ENCODE measurements at places on chromosomes 12 and 14.

DNA sequence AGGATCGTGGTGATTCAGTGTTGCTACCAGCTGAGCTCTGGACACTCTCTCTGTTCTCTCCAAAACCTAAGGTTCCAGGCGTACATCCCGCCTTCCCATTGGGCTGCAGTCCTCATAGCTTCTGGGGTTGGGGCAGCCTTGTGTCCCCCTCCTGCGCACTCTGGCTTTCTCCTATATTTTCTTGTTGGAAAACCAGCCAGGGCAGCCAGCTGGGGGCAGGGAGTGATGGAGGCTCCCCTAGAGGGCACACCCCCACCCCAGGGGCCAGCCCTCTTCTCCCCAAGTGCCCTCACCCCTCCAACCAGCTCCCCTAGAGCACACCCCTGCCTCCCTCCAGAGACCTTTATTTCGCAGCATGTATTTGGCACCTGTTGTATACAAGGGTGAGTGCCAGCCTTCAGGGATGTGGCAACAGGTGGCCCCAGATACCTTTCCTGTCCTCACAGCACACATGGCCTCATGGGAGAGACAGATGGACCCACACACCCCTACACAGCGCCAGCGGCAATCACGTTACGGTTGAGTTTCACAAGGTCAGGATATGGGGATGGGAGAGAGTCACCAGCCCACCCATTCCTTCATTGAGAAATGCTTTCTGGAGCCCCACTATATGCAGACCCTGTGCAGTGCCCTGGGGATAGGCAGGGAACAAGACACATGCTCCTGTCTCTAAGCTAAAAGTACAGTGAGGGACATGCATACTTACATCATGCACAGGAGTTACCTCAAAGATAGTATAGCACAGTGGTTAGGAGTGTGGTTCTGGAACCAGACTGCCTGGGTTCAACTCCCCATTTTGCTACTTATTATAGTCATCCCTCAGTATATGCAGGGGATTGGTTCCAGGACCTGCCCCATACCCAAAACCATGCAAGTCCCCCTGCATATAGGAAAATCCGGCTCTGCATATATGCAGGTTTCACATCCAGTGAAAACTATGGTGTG lies 141.1 kb downstream of the PHETA1 start:
- DNase-seq, result no peak

DNA sequence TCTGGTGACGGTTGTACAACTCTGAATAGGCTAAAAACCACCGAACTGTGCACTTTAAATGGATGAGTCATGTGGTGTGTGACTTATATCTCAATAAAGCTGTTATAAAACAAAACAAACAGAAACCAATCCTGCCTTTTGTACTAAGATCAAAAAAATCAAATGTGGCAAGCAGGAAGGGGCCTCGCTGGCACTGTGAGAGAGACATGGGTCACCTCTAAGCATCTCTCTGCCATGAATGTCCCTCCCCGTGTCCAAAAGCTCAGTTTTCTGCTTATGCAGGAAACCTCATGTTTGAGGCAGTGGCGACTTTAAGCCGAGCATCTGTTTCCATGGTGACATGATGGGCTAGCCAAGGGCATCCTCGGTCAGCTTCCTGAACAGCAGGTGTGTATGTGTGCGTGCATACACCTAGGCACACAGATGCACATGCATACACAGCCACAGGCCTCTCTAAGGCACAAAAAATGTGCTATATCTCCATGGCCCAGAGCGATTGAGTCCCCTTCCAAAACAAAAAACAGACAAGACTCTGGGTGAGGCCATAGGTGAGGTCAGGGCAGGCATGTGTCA lies 44.4 kb downstream of the ARL6IP4 start:
- DNase-seq, result no peak

GRCh38 chr12:21026302-21026701 lies 104.7 kb upstream of the SLCO1B1 start:
- DNase-seq, result no peak

- DNase-seq, result no peak
Measured at GRCh38 chr12:31318657-31319269, 7.2 kb downstream of the SINHCAF start.

GRCh38 chr12:1914114-1914911 lies 4.1 kb downstream of the CACNA2D4 start:
- no peak for DNase-seq

DNA sequence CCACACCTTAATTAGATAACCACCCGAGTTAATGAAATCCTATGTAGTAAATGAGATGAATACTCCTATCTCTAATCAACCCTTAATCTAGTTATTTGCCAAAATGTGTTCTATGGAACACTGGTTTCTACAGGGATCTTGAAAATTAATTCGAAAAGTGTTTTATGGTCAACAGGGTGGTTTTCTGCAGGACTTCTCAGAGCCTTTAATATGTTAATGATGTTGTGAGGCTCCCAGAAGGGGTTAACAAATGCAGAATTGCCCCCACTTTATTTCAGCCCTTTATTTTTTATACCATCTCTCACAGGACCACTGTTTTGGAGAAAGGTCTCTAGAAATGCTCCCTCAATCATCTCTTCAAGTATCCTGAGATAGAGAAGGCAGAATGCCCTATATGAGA lies 153.1 kb upstream of the RPH3A start:
- no peak for DNase-seq

DNA sequence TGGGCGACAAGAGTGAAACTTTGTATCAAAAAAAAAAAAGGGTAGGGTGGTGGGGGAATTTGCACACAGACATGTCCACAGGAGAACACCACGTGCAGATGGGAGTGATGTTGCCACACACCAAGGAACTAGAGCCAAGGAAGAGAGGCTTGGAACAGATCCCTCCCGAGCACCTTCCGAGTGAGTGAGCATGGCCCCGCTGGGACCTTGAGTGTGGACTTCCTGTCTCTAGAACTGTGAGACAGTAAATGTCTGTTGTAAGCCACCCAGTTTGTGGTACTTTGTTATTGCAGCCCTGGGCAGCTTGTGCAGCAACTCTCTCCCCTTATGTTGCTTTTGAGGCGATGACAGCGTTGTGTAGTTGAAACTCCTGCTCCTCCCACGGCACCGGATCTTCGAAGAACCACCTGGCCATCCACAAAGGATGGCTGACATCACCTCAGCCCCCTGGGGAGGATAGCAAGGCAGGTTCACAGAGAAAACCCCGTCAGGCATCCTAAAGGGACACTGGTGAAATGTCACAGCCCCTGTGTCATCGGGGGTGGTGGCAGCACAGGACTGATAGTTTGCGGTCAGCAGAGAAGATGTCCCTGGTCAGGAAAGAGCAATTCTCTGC lies 54.7 kb upstream of the PLEKHG3 start:
- DNase-seq, result no peak

GRCh38 chr12:19544353-19544752 lies 105.1 kb downstream of the AEBP2 start:
- no peak for DNase-seq

DNA sequence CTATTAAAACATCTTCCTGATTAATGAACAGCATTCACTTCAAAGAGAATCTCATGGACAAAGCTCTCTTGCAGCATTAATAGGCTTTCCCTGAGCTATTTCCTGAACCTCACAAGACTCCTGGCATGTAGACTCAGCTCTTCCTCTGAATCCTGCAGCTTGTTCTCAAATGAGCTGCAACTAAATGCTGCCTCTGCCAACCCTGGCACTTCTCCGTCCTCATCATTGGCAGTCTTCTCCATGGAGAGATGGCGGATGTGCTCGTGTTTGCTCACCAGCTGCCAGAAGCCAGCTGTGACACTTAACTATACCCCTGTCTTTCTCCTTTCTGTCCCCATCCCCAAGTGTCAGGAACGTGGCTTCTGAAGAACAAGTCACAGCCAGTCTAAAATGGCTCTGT lies 232.1 kb downstream of the FOXN3 start:
- DNase-seq, result peak; percentile 41

DNA sequence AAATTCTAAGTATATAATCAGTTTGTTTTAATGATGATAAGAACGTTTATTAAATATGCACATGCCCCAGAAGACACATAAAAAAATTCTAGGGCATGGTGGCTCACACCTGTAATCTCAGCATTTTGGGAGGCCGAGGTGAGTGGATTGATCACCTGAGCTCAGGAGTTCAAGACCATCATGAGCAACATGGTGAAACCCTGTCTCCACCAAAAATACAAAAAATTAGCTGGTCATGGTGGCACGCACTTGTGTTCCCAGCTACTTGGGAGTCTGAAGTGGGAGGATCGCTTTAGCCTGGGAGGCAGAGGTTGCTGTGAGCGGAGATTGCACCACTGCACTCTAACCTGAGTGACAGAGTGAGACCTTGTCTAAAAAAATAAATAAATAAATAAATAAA lies 4.0 kb downstream of the CD69 start:
- DNase-seq, result no peak

DNA sequence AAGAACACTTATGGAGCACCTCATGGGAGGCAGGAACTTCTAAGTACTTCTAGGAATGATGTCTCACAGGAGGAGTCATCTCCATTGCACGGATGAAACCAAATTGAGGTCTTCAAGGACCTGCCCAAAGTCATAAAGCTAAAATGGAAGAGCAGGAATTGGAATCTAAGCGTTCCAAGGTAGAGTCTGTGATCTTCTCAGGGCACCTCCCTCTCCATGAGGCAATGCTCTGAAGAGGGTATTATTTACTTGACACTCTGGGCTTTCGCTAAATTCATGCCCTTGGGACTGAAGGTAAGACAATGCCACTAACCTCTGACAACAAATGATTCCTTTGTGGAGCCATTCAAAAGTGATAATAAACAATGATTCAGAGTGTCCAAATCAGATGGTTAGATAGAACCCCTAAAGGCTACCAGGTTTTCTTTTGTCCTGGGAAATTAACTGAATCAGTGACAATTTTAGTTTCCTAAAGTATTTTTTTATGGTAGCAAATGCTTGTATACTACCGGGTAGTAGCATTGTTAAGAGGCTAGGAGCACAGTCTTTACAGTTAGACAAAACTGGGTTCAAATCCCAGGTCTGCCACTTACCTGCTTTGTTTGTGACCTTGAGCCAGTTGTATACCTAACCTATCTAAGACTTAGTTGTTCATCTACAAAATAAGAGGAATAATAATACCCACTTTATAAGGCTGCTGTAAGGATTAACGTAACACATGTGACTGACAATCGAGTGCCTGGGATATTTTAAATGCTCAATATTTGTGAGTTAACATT lies 12.3 kb downstream of the HMGA2 start:
- DNase-seq, result no peak

- DNase-seq, result peak; percentile 54
Measured at GRCh38 chr14:104603711-104604401, 716 bp downstream of the TMEM179 start.

DNA sequence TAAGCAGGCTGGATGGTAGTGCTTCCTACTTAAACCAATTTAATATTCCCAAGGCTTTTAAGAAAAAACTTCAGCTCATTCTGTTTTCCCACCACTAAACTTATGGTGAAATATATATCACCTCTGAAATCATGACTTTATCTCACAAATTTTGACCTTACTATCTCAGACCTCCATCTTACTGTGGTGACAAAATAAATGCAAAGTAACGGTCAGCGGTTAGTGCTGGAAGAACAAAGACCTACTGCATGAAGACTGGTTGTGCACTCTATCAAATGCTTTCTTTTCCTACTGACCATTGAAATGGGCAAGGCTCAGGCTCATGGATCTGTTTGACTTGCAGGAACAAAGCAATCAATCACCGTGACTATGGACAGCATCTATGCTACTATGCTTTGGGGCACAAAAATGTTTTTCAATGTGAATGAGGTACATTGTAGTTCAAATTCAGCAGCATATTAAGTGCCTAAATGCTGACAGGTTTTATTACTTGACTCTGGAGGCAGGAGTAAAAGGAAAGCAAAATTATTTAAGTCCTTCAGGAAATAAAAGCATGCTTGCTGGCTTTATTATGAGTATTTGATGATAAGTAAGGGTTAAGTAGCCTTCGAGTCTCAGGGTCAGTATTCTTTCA lies 43.1 kb upstream of the GTF2A1 start:
- DNase-seq, result no peak

- DNase-seq, result peak; percentile 71
Measured at GRCh38 chr14:67515386-67516079, 17.6 kb upstream of the PLEKHH1 start.

- peak; percentile 76 for DNase-seq
Measured at GRCh38 chr12:3130057-3130830, 53.1 kb downstream of the TSPAN9 start.

DNA sequence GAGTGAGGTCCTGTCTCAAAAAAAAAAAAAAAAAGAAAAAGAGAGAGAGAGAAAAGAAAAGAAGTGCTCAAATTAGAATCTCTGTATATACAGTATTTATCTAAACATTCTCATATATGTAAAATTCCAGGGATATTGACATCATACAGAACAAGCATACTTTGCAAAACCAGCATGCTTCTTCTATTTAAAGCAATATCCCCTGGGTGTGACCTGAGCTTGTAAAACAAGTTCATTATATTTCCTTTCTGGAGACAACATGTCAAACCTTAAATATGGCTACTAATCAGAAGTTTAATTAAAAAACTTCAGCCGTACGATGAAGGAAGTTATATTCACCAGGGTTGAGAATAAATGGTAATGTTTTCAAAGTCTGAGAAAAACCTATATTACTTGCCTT lies 175.8 kb upstream of the HMGA2 start:
- no peak for DNase-seq

DNA sequence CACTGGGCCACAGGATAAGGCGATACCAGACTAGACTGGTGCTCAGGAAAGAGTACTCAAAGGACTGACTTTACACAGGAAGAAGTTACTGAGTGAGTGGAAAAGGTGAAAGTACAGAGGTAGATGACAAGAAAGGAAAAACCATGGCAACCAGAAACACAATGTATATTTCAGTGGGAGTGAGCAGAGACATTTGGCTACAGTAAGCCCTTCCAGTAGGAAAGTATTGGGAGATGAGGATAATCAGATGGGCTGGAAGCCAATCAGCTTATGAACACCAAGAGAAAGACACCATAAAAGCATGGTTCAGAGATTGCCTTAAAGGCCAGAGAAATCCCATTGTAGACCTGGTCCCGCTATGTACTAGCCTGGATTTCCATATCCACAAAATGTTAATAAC lies 51.6 kb downstream of the TMTC1 start:
- no peak for DNase-seq

DNA sequence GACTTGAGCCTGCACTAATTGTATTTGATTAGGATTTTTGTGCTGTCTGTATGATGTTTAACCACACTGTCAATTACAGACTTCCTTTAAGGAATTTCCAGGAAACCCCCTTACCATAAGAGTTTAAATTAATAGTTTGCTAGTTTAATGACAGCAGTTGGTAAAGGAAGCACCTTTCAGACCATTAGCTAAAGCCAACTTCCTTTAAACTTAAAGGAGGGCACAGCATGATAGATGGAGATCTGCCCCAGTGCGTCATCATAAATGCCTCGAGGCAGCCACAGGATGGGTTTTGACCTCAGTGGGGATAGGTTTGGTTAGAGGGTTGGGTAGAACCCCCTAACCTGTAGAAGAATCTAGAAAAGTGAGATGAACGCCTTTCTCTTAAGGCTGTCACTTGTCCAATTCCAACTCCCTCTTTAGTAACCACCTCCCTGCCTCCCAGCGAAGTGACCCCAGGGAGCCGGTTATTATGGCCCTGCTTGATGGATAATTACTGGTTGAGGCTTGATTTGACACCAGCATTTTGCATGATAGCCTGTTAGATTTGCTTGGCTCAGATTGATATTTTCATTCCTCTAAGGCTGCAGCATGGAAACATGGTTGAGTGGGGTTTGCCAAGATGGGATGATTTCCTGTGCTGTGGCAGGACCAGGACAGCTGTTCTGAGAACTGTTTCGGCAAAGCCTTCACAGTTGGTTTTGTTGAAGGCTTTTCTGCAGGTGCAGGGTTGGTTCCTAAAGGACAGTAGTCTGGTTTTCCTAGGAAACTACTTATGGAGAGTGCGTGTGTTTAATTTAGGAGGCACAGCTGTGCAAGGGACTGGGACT lies 62.7 kb downstream of the CHST11 start:
- DNase-seq, result no peak

Measured in right cardiac atrium (tissue), 5 donors.